ENCODE measurements at places on chromosomes 3 and 15.

- no peak for DNase-seq
These were observed 89.4 kb upstream of the FEZF2 start for GRCh38 chr3:62462788-62463187.

- no peak for DNase-seq
These were observed 105.8 kb upstream of the UNC13C start for GRCh38 chr15:53872410-53872809.

DNA sequence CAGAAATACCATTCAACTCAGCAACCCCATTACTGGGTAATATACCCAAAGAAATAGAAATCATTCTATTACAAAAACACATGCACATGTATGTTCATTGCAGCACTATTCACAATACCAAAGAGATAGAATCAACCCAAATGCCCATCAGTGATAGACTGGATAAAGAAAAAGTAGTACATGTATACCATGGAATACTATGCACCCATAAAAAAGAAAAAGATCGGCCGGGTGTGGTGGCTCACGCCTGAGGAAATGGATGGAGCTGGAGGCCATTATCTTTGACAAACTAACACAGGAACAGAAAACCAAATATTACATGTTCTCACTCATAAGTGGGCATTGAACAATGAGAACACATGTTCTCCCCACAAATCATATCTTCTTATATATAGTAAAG is 75.7 kb upstream of the TNFSF10 start:
- DNase-seq, result no peak

DNA sequence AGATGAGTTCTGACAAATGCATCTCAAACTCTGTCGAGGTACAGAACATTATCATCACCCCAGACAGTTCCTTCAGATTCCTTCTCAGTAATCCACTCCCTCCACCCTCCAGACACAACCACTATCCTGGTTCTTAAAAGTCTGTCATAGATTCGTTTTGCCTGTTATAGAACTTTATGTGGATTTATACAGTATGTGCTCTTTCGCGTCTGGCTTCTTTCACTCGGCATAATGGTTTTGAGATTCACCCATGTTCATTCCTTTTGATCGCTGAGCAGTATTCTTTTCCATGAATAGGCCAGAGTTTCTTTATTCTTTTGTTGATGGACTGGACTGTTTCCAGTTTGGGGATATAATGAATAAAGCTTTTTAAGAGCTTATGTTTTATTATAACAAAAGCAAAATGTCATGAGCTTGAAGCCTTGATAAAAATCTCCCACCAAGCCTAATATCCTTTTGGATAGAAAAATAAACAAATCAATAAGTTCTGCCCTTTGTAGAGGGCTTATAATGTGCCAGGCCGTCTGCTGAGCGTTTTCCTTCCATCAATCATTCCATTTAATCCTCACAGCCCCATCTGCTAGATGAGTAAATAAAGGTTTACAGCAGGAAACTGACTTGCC is 21.3 kb upstream of the RFTN1 start:
- DNase-seq, result no peak

GRCh38 chr3:127847236-127847720 is 25.0 kb upstream of the MGLL start:
- DNase-seq, result no peak

DNA sequence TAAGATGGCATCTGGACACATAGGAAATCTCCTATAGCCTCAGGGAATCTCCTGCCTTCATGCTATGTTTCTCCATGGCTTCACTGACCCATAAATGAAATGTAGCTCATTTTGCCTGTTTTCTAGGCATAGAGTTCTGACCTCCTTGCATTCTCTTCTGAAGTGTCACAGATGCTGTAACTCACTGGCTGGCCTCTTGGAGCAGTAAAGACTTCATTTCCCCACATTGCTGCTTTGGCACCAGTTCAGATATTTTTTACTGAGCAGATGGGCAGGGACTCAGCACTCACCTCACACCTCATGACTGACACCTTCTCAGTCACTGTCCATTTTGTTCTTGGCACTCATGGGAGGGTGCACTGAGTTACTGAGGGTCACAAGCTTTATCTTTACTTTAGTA is 286.7 kb upstream of the TGFBR2 start:
- peak; percentile 60 for DNase-seq

- DNase-seq, result no peak
These were observed 22.3 kb upstream of the PLXNA1 start for GRCh38 chr3:126960604-126960995.

- no peak for DNase-seq
These were observed 8.8 kb downstream of the TMEM202 start for GRCh38 chr15:72406936-72407335.

GRCh38 chr3:50204804-50205412 is at the start of gene SLC38A3:
SLC38A3 (plus strand) TSS chr3:50205271; CDS start chr3:50214200, 8,929 bp downstream.
- DNase-seq, result peak; percentile 11

- no peak for DNase-seq
These were observed 4.9 kb upstream of the HEXA start for GRCh38 chr15:72380743-72381142.
